Stimulated activated CD8-positive, alpha-beta memory T cell treated with anti-CD3 and anti-CD28 coated beads, Interleukin-15, amount 100 ng/mL, for 4 hours (primary cell): ENCODE measurements at places on chromosomes 3 and 15.

GRCh38 chr3:143158014-143158988 is 38.7 kb downstream of the CHST2 start:
- DNase-seq = no peak

GRCh38 chr3:9253327-9253726 is 3.9 kb upstream of the SRGAP3 start:
- no peak for DNase-seq

GRCh38 chr3:32818229-32818969 is 602 bp downstream of the TRIM71 start:
- no peak for DNase-seq

DNA sequence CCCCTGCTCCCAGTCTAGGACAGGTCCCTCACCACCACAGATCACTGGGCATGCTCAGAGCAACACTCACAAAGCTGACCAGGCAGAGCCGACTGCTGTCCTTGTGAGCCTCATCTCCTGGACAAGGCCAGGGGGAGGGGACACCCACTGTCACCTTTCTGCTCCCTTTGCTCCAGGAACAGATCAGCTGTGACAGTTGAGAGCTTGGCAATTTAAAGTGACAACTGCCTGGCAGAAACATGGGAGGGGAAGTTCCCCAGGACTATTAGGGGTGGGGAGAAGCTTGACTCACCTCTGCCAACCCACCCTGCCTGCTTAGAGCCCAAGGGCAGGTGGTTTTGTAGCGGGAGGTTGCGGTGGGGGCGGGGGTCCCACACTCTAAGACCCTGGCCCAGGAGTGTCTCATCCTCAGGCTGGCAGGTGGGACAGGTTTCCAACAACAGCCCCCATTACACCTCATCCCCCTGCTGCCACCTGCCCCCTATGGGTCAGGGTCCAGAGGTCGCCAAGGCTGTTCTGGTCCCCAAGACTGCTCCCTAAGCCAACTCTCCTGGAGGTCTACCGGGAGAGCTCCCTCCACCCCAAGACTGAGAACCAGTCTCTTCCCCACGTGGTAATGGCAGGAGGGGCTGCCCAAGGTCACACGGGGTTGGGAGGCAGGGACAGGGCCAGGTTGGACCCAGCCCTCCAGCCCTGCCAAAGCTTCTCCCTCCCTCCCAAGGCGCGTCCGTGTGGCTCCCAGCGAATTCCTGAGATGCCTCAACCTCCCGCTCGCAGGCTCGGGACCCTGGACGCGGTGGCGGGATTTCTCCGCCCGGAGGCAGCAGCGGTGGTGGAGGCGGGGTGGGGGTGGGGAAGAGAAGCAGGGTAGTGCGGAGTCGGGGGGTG is 80.4 kb downstream of the IQSEC1 start:
- no peak for DNase-seq

DNA sequence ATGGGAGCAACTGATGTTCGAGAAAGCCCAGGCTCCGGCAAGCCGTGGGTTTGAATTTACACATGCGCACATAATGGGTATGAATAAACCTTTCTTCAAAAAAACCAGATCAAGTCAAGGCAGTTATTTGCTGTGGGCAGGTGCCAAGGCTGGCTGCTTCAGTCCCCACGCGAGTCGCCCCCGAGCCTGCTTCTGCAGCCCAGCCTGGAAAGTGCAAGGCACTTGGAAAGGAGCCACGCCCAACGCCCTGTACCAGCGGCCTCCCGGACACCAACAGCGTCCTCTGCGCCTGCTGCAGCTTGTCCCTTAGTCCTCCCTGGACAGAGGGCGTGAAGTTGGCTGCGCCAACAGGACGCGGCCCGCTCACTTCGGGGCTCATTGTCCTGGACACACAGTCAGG is 68.9 kb downstream of the KLF15 start:
- DNase-seq = no peak

GRCh38 chr3:157637866-157638265 is 134.7 kb upstream of the VEPH1 start:
- no peak for DNase-seq

DNA sequence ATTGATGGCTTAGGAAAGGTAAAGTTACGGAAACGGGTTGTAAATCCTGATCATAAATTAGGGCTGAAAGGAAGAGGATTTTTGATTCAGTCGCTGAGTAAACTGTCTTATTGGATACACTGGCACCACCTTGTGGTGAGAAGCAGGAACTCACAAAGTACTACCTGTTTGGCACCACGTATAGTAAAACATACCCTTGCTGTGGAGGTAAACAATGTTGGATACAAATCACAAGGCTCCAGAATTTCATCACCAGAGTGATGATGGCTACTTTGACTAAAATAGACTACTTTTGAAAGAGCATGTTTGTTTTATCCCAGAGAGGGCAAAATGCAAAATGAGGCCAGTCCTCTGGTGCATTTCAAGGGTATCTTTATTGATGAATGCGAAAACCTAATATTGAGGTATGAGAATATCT is 216.9 kb downstream of the IGSF11 start:
- no peak for DNase-seq
